Head of caudate nucleus (tissue), 42 donors: ENCODE measurements at places on chromosomes 5 and 9.

DNA sequence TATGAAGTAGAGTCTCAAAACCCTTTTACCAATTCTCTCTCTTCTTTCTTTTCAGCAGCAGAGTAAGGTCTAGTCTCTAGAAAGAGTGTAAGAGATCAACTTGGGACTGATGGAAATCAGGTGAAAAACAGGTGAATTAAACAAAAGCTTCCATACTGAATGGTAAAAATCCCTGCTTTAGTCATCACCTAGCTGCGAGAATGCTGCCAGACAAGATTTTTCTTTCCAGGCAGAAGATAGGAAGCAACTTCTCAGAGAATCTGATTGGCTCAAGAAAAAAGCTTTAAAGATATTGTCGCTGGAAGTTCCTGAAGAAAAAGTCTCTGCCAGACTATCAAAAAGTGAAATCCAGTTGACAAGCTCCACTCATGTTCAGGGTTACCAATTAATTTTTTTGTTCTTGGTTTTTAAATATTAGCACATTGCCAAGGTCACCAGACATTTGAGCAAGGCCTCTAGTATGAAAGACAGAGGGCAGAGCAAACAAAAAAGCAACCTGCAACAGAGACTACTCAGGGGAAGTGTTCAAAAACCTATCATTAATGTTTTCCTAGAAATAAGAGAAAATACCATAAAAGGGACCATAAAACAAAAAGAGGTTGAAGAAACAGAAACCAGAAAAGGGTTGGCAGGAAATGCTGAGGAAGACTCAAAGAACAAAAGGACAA is 9.3 kb downstream of the CDO1 start:
- no peak for DNase-seq

GRCh38 chr5:115686738-115687074 is 60.9 kb upstream of the TMED7 start:
- no peak for DNase-seq

DNA sequence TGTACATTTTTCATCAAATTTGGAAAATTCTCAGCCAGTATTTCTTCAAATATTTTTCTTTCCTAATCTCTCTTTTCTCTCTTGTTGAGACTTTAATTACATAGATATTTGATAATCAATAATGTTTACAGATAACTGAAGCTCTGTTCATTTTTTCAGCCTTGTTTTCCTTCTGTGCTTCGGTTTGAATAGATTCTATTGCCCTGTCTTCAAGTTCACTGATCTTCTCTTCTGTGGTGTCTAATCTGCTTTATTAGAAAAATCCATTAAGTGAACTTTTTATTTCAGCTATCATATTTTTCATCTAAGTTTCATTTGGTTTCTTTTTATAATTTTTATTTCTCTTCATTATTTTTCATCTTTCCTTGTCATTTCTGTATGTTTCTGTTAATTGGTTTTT is 54.1 kb downstream of the AMBP start:
- no peak for DNase-seq

DNA sequence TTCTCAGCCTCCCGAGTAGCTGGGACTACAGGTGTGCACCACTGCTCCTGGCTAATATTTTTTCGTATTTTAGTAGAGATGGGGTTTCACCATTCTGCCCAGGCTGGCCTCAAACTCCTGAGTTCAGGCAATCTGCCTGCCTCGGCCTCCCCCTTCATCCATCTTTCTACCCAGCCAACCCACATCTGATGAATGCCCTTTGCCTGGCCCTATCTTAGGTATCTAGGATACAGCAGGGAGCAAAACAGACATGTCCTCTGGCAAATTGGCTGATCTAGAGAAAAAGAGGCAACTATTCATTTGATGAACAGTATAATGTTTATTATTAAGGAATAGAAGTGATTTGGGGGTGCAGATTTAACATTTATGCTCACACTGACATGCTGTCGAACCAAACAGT is 123.0 kb downstream of the TRIO start:
- no peak for DNase-seq
